ENCODE measurements at places on chromosomes 7 and 10.
A peak's percentile ranks its signal among the peaks of the same experiment; 100 is the strongest.

DNA sequence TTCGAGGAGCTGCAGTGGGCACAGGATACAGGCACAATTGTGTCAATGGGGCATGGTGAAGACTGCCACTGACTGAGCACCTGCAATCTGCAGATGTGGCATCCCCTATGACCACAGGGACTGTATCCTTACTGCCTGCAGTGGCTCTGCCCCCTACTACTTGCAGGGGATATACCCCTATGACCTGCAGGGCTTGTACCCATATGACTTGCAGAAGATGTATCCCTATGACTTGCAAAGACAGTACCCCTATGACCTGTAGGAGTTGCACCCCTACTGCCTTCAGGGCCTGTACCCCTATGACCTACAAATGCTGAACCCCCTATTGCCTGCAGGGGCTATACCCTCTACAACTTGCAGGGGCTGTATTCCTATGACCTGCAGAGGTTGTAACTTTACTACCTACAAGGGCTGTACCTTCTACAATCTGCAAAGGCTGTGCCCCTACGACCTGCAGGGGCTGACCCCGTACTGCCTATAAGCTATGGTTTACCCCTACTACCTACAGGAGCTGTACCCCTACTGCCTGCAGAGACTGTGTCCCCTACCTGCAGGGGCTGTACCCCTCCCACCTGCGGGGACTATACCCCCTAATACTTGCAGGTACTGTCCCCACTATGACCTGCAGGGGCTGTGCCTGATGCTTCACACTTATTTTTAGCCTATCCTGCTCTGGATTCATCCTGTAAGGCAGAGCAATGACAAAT is 65.9 kb upstream of the ADAM12 start:
- H3K27ac ChIP-seq = no peak overlapping the region
- no peaks in the 10 kb centered on the region for H3K36me3 ChIP-seq
- no peak overlapping the region for H3K4me3 ChIP-seq
- no peaks in the 10 kb centered on the region for H3K27me3 ChIP-seq
- no peaks in the 10 kb centered on the region for H3K4me1 ChIP-seq

GRCh38 chr10:123682477-123682876 is 16.3 kb downstream of the GPR26 start:
- DNase-seq = no peak
- no peaks in the 10 kb centered on the region for H3K36me3 ChIP-seq
- no peak overlapping the region for H3K27ac ChIP-seq
- no peak overlapping the region for H3K4me3 ChIP-seq

DNA sequence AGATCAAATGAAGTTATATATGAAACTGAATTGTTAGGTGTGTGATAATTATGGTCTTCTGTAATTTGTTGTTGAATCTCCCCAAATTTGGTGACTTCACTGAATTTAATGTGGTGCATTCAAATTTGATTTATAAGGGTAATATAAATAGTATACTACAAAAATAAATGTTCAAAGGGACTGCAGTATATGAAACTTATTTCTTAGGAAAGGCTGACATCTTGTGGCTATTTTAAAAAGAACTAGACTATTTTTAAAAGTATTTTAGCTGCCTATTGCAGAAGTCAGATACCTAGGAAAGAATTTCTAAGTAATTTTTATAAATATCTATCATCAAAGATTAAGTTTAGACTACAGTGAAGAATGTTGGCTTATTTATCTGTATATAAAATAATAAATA is 36.6 kb downstream of the ATRNL1 start:
- peaks cover 2% of the 10 kb centered on the region for H3K27me3 ChIP-seq
- no peaks in the 10 kb centered on the region for H3K4me1 ChIP-seq
- no peak overlapping the region for H3K4me3 ChIP-seq
- no peak overlapping the region for H3K27ac ChIP-seq

GRCh38 chr10:131652438-131653139 is 248.2 kb upstream of the PPP2R2D start:
- no peak overlapping the region for H3K27ac ChIP-seq
- no peaks in the 10 kb centered on the region for H3K36me3 ChIP-seq
- H3K27me3 ChIP-seq = peaks cover 12% of the 10 kb centered on the region
- no peak overlapping the region for H3K4me3 ChIP-seq

GRCh38 chr10:25820874-25821273 is 113.2 kb upstream of the MYO3A start:
- no peaks in the 10 kb centered on the region for H3K36me3 ChIP-seq
- peaks cover 9% of the 10 kb centered on the region for H3K4me1 ChIP-seq
- DNase-seq = no peak
- peak overlapping the region; percentile 77 for H3K4me3 ChIP-seq
- peaks cover 4% of the 10 kb centered on the region for H3K27me3 ChIP-seq
- H3K27ac ChIP-seq = peak overlapping the region; percentile 61

Measured in activated B cell treated with CpG ODN at 0.5 μM for 24 hours (primary cell).